ENCODE measurements at places on chromosomes 7 and 10.

- DNase-seq, result no peak
These were observed 117.2 kb upstream of the ADCY1 start for GRCh38 chr7:45456747-45457524.

DNA sequence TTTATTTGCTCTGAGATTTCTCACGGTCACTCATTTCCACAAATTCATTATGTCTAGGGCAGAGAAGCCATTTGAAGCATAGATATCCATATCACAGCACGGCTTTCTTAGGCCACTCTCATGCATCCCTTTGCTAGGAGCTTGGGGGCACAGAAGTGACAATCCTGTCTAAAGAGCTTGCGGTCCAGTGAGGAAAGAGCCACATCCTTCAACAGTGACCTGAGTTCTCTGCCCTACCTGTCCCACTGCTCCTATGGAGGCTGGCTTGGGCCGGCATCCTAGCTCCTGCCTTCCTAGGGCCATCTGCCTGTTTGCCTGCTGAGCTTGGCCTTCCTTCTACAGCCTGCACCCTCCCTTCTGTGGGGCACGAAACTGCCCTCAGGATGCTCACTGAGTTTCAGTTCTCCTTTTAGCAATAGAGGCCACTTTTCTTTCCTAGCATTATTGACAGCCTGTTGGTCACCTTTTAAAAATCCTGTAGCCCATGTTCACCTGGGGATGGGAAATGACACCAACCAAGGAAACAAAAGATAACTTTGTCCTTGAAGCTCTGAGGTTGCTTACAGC is 212.1 kb upstream of the GRB10 start:
- DNase-seq, result no peak

GRCh38 chr7:7761340-7761973 is 43.0 kb upstream of the RPA3 start:
- DNase-seq, result no peak

DNA sequence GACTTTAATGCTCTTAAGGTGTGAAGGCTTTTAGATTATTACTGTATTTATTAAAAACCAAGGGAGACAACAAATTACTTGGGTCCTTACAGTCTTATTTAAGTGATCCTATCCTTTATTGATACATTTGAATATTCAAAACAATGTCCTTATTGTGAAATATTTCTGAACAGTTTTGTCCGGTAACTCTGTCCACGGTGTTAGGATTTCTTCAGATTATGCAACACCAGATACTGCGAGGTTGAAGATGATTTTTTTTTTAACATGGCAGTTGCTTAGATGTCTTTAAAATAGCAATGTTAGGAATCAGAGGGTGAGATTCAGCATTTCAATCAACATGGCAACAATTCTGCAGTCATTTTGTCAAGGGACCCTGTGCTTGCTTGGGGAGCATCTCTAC is 176.5 kb downstream of the CSTF2T start:
- no peak for DNase-seq

GRCh38 chr10:103653581-103654037 is 160.1 kb downstream of the NEURL1 start:
- no peak for DNase-seq

DNA sequence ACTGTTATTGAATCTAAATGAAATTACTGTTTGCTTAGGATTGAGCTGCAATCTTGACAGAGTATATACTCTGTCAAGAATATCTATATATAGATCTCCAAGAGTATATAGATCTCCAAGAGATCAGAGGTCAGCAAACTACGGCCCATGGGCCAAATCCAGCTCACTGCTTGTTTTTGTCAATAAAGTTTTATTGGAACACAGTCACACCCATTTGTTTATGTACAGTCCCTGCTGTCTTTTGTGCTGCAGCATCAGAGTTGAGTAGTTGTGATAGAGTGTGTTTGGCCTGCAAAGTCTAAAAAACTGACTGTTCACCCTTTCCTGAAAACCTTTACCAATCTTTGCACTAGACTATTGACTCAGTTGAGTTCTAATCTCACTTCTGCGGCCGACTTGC is 66.3 kb upstream of the NPVF start:
- DNase-seq, result no peak

All from stimulated activated CD4-positive, alpha-beta T cell treated with anti-CD3 and anti-CD28 coated beads, Interleukin-15, amount 100 ng/mL, for 24 hours (primary cell).